Stimulated activated CD8-positive, alpha-beta memory T cell treated with anti-CD3 and anti-CD28 coated beads, Interleukin-4, amount 100 ng/mL, for 1 hour (primary cell): ENCODE measurements at places on chromosomes 13 and 19.
A peak's percentile ranks its signal among the peaks of the same experiment; 100 is the strongest.

DNA sequence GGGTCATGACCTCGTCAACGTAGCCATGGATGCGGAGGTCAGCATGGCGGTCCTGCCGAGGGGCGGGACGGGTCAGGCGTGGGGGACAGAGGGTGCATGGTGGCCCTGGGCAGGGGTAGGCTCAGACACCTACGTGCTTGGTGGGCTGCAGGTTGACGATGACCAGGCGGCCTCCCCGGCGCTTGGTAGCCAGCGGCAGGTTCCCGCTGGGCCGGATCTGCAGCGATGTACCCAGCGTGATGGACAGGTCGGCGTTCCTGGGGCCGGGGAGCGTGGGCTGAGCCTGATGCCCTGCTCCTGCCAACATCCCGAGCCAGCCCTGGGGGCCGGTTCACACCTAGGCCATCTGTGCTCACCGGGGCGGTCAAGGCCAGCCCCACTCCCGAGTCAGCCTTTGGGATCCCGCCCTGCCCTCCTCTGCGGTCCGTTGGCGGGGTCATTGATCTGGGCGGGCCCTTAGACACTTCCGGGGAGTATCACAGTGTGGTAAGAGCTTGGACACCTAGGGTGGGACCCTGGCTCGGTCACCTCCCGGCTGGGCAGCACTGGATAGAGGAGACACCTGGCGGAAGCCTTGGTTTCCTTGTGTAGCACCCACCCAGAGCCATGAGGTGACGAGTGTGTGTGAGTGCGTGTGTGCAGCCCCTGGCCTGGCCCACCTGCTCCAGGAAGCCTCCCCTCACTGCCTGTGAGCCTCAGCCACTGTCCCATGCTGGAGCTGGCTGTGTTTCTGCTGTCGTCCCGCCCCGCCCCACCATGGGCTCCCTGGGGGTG is 7.3 kb downstream of the SIRT6 start:
- no peak for DNase-seq

DNA sequence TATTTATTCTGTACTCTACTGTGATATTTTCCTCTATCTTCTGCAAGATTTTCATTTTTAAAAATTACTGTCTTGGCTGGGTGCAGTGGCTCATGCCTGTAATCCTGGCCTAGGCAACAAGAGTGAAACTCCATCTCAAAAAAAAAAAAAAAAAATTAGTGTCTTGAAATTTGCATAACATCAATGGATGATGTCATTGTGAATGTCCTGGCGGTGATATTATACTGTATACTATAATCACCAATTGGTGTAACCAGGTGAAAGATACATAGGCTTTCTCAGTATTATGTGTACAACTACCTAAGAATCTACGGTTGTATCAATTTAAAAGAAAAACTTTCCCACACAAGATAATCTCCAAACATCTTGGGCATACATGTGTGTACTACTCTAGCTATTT is 15.2 kb downstream of the ZNF331 start:
- DNase-seq, result no peak

DNA sequence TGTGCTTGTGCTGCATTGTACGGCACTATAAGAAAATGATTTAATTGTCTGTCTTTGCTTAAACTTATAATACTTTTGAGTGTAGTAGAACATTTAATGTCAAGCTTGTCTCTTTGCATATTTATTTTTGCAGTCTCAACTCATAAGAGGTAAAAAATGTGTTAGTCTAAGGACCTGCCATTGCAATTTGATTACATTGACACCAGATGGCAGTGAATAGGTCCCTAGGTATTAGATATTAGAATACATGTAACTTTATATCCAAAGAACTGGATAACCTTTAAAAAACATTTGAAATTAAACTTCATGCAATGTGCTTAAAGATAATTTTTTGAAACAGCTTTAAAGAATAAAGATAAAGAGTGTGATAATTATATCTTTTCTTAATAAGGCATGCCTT is 1421.3 kb downstream of the OLFM4 start:
- no peak for DNase-seq

DNA sequence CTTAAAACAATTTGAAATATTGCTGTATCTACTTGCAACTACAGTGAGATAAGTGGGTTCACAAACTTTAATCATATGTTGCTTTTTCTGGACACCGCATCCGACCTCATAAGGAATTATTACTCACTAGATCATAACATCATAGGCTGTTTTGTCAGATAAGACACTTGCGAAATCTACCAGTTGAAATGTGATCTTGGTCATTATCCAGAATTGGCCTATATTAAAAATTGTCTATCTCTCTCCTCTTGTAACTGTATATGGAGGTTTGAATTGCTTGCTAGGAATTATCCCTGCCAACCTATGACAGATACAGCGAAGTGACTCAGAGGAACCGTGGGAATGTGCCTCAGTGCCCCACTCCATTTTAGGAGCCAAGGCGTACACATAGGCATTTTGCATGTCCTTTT is 117.0 kb upstream of the POSTN start:
- no peak for DNase-seq

DNA sequence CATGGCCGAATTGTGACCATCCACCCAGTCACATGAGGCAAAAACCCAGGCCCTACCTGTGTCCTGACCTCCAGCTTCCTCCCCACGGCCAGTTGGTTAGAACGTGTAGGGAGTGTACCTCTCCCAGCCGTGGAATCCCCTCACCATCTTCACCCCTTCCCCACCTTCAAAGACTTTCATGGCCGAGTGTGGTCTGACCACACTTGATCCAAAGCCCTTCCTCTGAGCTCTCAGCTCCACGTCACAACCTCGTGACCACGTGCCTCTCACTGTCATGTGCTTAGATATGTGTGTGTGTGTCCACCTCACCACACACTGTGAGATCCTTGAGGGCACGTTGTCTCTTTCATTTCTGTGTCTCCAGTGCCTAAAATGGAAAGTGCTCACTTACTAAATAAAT is 48.6 kb upstream of the UBE2L5 start:
- no peak for DNase-seq

- no peak for DNase-seq
These were observed 22.4 kb upstream of the LSM14A start for GRCh38 chr19:34149873-34150272.

DNA sequence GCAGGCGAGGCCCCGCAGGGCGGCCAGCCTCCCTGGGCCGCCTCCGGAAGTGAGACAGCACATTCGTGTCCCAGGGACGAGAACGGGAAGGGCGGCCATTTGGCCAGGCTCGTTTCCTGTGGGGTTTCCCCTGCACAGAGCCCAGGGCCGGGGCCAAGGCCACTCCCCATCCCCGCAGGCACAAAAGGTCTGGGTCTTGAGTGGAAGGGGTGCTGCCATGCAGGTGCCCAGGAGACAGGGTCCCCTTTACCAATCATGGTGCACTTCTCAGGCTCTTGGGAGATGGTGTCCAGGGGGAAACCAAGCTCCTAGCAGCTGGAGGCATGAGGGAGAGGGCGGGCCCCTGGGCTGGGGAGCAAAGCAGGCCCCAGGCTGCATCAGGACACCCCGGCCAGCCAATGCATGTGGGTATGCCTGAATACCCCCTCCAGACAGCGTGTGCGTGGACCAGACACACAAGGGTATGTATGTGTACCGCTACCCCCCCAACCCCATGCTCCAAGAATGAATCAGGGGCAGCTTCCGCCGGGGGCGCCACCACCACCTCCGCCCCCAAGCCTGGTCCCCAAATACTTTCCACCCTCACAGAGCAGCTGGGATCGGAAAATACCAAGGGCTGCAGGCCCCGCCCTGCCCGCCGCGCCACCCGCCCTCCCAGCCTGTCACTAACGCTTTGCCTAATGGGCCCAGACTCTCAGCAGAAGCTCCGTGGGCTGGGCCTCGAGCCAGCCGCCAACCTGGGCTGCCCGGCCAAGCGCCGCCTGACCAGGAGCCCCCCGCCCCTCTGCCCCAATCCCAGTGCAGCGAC is 37.6 kb upstream of the NANOS3 start:
- DNase-seq, result peak; percentile 76

GRCh38 chr19:40995355-40995754 is 4.3 kb downstream of the CYP2B6 start:
- no peak for DNase-seq

DNA sequence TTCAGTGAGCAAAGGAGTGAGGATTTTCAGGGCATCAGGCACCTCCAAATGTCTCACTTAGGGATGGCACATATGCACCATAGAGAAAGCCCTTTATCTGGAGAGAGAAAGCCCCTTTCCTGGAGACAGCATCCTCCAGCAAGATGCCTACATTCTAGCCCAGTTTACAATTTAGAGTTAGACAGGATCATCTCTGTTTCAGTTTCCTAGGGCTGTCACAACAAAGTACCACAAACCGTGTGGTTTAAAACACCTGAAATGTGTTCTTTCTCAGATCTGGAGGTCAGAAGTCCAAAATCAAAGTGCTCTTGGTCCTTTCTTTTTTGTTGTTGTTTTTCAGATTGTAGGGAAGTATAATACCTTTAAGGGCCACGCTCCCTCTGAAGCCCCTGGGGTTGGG is 61.8 kb downstream of the MBNL2 start:
- no peak for DNase-seq

DNA sequence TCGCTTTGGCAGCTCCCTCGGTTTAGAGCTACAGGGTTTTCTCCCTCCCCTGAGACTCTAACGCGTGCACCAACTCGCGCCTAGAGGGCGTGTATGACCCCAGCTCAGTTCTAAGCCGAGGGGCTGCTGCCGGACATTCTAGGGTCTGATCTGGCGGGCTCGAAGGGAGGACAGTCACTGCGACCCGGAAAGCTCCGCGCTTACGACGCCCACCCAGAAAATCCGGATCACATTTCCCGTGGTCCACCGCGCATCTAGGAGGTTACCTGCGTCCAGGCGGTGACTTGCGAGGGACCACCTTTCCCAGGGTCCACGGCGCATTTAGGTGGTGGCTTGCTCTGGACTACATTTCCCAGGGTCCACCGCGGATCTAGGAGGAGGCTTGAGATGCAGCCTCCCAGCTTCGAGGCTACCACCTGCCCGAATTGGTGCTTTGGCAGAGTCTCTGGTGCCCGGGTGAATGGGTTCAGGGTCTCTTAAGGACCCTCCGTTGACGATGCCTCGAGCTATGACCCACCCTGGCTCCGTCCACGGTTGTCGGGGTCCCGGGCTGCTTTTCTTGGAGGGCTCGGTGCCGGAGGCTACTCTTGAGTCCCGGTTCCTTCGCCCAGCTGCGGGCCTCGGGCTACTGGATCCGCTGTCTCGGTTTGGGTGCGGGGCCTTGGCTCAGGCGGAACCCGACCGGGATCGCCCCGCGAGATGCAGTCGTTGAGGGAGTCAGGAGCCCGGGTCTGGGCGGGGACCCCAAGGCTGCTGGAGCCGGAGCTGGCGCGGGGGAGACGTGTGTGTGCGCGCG is 30.5 kb downstream of the ZNF146 start:
- no peak for DNase-seq

DNA sequence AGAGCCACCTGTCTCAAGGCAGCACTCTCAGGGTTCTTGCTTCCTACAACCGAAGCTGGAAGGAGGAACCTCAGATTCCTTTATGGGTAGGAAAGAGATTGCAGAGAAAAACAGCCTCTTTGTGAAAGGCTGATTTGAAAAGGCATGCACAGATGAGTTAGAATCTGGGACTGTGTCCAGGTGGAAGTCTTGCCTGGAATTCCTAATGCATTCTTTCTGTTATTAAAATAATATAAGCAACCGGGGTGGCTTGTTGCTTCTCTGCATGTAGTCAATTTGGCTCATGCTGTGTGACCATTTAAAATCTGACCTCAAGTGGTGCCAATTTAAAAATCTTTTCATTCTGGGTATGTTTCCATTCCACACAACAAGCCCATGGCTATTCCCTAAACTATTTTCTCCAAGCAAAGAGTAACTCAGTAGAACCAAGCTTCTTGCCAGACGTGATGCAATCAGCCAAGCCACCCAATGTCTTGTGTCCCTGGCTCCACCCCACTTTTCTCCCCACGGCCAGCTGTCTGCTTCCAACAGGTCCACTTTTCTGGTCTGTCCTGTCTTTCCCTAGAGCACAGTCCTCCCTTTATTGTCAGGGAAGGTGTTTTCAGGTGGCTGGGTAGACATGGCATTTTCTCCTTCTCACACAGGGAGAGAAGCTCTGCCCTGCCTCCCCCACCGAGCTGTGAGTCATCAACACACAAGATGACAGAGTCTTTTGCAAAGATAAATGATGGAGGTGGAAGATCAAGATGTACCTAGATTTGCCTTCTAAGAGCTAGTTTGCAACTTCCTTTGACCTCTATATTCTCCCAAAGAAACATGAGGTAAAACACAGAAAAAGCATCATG is 394.3 kb downstream of the FOXO1 start:
- DNase-seq, result no peak

DNA sequence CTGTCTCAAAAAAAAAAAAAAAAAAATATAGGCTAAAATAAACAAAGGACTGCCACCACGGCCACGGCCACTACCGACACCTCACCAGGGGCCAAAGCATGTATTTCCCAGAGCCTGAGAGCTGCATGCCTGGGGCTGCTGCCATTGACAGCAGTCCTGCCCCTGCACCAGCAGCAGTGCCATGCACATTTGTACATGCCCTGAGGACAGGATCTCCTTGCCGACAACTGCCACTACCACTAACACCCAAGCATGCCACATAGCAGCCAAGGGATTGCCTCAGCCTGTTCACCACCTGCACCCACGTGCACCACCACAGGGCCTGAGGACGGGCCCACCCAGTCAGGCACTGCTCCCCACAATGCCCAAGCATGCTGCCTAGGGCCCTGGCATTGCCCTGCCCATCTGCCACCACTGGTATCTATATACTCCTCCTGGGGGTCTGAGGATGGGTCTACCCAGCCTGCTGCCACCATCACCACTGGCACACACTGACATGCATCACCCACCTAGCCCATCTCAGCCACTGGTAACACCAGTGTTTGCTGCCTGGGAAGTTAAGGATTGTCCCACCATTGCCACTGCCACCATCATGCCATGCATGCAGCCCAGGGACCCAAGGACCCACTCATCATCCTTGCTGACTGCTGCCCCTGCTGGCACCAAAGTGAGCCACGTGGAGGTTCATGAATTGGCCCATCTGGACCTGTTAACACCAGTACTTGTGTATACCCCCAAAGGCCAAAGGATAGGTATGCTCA is 10.6 kb upstream of the NUP62 start:
- no peak for DNase-seq

- no peak for DNase-seq
These were observed 54.1 kb downstream of the TSSK6 start for GRCh38 chr19:19461306-19461670.

DNA sequence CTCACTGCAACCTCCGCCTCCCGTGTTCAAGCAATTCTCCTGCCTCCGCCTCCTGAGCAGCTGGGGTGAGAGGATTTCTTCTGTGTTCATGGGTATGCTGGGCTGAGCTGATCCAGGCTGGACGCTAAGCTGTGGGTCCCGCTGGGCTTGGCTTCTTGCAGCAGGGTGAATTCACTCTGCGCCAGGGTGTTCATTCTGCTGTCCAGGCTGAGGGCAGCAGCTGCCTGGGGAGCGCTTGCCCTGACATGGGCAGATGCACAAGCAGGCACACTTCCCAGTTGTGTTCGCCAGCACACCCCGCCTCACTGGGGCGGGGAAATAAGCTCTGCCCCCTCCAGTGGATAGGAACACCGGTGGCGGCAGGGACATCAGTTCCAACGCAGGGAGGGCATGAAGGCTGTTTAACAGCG is 7.3 kb upstream of the INAFM1 start:
- no peak for DNase-seq

DNA sequence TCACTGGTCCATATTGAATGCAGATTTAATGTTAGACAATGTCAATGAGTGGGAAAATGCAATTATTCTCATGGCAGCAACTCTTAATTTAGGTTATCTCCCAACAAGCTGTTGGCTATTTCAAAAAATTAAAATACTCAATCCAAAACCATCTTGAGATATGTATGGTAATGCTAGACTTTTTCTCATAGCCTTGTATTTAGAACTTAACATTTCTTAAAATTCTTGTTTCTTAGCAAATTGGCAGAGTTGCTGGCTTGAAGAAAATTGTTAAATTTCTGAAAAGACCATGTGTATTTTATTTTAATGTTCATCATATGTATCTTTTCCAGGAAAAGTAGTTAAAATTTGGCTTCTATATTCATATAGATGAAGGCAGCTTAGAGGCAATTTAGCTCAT is 1355.1 kb downstream of the PCDH9 start:
- no peak for DNase-seq
